ENCODE measurements at places on chromosomes 2 and 18.

DNA sequence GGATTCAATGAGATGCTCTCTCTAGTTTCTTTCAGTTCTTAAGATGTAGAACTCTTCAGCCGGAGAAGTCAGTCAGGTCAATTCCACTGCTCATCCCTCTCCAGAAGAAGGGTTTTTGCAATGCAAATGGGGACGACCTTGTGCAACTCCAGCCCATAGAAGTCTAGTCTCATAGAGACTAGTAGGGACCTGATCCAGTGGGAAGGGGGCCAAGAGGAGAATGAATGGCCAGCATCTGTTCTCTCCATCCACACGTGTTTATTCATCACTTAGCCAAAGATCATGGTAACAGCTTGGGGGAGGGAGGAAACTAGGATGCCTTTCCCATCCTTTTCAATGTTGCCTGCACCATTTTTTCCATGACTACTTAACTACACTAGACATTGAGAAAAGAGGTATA, 120.2 kb downstream of the LAMA3 start:
- DNase-seq: no peak

GRCh38 chr2:216350214-216350791, 22.0 kb downstream of the MARCHF4 start:
- DNase-seq: no peak

- DNase-seq: no peak
These were observed 15.4 kb upstream of the ACYP2 start for GRCh38 chr2:54099829-54100585.

- no peak for DNase-seq
These were observed 29.5 kb upstream of the SMAD7 start for GRCh38 chr18:48979944-48980890.

DNA sequence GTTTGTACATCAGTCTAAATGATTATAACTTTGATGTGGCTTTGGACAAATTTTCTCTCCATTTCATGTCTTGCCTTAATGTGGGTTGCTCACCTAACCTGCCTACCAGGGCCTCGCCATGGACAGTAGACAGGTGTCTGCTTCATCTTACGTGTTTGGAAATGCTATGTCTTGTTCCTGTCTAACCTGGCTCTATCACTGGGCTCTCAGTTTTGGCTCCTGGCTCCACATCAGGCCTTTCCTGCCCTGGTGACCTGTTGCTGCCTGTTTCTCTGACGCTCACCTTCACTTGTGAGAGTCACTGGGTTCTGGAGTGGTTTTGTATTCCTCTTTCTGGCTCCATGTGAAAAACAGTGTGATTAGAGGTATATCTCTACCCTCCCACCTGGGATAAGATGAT, 65.9 kb downstream of the PHLPP1 start:
- DNase-seq: no peak

DNA sequence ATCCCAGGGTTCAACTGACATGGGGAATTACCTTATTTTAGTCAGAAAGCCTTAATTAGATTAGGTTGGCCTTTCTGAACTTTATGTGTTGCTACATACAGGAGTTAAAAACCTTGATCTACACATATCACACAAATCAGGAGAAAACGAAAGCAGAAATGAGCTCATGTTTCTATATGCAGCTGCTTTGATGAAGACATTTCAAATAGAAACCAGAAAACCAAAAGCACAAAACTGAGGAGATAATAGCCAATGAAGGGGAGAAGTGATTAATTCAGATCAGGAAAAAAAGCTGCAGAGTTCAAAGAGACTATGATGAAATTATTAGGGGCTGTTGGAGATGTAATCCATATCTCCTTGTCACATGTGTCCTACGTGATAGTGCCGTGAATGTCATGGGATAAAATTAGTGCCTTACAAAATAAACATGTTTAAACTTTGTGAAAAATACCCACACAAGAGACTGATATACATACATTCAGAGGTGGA, 255.0 kb downstream of the CAMKMT start:
- DNase-seq: no peak

DNA sequence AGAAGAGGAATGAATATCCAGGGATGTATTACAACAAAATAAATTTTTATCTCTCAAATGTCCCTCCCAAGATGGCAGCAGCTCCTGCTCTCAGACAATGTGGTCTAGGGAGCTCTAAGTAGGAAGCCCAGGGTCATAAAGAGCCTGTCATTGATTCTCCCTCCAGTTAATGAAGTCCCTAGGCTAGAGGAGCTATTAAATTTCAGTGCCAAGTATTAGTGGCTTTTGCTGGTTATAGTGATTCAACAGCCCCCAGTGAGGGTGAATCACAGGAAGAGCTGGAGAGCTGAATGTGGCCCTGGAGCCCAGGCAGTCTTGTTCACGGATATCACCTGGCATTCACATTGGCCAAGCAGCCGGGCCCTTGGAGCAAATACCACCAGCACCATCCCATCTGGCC, 109.8 kb upstream of the YPEL5 start:
- no peak for DNase-seq

Data from right kidney (tissue), 9 donors.